ENCODE measurements at places on chromosomes 7 and 10. TPM values are rescaled to one million over a fixed set of nuclear protein-coding genes. Genes with fewer than 3 reads are reported as not detected.

- no peak for DNase-seq
These were observed 7.0 kb downstream of the PRF1 start for GRCh38 chr10:70595566-70596016.

The PDE6C gene
- total RNA-seq, result not detected

DNA sequence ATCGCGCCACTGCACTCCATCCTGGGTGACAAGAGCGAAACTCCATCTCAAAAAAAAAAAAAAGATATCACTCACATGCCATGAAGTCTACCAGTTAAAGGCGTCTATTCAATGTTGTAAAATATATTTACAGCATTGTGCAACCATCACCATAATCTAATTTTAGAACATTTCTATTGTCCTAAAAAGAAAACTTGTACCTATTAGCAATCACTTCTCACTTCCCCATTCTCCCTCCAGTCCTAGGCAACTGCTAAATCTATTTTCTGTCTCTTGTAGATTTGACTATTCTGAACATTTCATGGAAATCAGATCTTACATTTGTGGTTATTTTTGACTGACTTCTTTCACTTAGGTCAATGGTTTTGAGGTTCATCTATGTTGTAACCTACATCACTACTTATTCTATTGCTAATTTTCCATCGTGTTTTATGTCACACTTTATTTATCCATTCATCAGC is 25.2 kb upstream of the OTUD1 start:
- no peak for DNase-seq

DNA sequence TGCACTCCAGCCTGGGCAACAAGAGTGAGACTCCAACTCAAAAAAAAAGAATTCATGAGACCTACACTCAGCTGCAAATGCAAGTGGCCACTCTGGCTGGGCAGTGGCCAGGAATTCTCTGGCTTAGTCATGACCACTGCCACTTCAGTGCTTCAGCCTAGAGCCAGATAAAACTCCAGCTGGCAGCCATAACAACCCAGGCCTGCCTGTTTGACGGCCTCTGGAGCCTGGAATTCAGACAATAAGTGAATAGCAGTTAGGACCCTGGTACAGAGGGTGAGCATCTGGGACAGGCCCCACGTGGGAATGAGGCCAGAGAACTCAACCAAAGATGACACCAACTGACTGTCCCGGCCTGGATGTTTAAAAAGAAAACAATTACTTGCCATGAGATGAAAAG is 18.9 kb downstream of the RCC1L start:
- peak; percentile 94 for DNase-seq

DNA sequence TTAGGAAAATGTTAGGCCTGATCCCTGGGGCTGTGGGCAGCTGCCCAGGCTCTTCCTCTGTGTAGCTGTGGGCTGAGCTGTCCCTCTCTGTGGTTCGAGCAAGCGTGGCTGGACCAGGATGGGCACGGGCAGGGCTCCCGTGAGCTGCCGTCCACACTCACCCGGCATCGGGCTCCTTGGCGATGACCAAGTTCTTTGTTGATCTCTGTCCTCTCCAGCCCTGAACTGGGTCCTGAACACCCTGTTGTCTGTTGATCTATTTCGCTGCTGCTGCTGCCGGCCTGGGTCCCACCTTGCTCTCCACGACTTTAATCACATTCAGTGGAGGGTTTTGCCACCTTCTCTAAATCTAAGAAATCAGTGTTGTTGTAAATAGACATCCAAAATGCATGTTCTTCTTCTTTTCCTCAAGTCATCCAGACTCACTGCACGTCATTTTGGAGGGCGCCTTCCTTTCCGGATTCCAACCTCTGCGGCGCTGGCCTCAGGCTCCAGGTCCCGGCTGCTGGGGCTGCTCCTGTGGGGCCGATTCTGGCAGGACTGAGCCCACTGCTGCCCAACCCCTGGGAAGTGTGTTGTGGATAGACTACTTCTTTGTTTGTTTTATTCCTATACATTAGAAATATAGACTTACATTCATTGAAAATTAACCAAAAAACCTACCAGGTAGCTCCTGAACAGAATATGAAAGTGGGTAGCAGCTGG is 100.6 kb downstream of the DYNC2I1 start:
- DNase-seq, result no peak

The OR2A42 gene
- 1.3 TPM for total RNA-seq

DNA sequence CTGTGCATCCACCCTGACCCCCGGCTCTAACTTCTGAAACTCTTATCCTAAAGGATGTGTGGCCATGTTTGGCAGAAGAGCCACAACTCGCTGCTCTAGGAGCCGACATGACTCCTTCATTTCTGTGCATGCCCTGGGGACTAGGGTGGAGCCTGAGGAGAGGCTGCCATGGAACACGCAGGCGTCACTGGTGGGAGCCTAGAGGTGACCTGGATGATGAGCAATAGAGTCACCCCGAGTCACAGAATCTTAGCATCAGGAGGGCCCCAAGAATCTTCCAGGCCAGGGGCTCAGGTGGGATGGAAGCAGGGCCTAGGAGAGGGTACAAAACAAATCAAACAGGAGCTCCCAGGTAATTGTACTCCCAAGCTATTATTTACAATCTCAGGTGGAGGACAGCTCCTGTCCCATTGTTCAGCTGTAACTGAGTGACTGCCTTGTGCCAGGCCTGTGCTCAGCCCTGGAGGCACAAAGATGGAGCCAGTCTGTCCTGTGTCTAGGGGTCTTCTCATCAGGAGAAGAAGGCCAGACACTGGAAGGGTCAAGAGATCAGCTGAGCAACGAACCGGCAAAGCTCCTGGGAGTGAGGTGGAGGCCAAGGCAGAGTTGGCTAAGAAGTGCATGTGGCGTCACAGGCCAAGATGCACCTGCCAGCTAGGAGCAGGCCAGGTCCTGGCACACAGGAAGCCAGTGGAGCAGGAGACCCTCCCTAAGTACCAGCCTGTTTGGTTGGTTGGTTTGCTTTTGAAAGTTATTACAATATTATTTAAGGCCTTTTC is 5.8 kb upstream of the ZNF22 start:
- DNase-seq, result peak; percentile 38

DNA sequence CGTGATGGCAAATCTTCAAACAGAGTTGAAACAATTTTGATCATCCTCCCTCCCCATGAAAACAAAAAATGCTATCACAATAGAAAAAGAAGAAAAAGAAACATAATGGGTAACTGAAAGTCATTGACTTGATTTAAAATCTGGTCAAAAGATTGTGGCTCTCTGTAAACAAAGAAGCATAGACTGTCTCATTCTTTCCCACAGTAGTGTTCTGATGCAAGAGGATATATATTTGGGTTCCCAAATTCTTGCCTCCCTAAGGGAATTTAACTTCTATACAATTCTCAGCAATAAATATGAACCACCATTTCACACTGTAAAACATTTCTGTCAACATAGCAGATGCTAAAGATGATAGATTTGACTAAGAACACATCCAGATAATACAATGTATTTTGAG is 32.8 kb upstream of the MEOX2 start:
- no peak for DNase-seq

GRCh38 chr7:131011976-131012375 is 278.0 kb upstream of the KLF14 start:
- no peak for DNase-seq

The NRCAM gene
- 1.8 TPM for total RNA-seq

DNA sequence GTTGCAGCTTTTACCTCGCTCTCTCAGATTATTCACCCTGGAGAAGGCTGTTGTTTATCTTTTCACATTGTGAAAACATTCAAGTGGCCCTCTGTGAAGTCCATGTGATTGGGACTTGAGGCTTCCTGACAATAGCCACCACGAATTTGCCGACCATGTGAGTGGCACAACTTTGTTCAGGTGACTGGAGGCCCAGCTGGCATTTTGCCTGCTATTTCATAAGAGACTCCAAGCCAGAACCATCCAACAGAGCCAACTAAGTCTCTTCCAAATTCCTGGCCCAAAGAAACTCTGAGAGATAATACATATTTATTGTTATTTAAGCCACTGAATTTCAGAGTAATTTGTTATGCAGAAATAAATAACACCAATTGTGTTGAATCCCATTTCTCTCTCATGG is 38.2 kb upstream of the CCSER2 start:
- DNase-seq, result no peak

The AZGP1 gene
- 1.3 TPM for total RNA-seq

DNA sequence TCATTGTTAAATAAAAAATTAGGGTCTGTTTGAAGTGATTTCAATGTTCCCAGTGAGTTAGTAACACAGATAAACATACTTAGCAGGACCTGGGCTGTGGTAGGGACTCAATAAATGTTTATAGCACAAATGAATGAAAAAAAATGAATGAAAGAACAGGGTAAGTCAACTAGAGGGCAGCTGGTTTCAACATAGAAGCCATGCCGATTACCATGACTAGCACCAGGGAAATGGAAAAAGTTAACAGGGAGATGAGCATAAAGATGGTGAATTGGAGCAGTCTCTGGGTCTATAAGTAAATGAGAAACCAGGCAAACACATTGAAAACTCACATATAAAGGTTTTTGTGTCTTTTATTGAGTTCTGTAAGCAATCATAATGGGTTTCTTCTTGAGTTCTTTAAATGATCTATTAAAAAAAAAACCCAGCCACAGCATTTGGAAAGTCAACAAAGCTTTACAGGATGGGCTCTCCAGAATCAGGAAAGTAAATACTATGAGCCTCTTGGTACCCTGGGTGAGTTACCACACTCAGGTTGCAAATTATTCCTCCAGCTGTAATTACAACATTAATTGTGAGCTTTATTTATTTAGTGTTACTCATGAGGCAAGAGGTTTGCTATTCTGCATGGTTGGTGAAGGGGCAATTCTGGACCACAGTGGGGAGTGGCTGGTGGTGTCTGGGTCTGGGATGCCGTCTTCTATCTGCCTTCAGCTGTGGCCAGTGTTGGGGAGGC is 46.1 kb upstream of the MTPN start:
- no peak for DNase-seq

GRCh38 chr7:132558815-132559214 is 17.5 kb downstream of the PLXNA4 start:
- no peak for DNase-seq

GRCh38 chr7:117841611-117842010 is 31.6 kb downstream of the CTTNBP2 start:
- DNase-seq, result no peak

The NAMPT gene
- total RNA-seq, result 534 TPM

- DNase-seq, result no peak
These were observed 76.9 kb downstream of the PARP12 start for GRCh38 chr7:139985811-139986210.

DNA sequence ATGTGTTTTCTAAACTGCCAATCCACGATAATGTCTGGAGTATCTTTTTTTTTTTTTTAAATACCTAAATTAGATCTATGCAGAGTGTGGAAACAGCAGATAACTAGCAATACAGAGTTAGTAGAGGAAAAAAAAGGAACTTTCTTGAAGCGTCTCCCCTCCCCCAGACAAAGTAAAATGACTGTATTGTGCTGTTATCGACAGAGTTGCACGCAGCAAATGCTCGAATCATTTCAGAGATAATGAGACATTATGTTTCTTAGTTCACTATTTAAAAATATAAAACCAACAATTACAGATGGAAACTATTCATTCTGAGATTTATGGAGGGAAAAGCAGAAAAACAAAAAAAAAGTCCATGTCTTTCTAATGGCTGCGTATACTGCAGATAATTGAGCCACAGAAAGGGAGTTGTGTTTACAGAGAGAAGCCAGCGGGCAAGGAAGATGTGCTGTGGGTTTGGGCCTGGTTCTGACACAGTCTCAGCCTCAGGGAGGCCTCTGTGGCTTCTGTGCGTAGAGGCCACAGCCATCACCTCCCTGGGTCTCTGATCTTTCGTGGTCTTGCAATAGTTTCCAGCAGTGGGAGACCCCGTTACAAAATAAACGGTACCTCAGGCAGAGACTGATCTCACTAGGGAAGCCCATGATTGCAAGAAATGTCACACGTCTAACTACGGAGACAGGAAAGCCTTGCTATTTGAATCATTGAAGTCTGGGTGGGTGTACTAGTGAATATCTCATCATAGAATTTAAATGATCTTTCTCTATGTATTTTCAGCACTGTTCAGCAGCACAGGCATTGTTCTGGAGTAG is 19.1 kb upstream of the KLF6 start:
- DNase-seq, result no peak

DNA sequence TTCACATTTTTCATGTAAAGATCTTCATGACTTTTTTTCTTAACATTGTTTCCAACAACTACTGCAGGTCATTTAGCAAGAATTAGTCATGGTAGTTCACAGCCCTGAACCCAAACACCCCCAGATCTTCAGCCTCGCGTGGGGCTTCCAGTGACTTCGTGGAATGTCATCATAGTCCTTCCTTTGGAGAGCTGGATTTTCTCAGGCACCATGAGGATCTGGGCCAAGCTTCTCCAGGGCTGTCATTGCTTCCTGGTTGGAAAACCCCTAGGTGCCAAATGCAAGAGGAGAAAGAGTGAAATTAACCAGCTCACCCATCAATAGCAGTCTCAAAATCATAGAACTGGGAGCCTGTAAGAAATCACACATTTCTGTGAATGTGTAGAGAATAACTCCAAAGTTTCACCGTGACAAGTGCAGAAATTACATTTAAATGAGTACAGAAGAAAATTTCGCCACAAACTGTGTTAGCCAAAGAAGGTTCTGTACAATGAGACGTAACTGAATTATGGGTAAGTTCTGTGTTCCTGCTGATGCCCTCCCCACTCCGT is 175.4 kb downstream of the CELF2 start:
- DNase-seq, result no peak

- no peak for DNase-seq
These were observed 8.7 kb downstream of the TTYH3 start for GRCh38 chr7:2640482-2640830.

DNA sequence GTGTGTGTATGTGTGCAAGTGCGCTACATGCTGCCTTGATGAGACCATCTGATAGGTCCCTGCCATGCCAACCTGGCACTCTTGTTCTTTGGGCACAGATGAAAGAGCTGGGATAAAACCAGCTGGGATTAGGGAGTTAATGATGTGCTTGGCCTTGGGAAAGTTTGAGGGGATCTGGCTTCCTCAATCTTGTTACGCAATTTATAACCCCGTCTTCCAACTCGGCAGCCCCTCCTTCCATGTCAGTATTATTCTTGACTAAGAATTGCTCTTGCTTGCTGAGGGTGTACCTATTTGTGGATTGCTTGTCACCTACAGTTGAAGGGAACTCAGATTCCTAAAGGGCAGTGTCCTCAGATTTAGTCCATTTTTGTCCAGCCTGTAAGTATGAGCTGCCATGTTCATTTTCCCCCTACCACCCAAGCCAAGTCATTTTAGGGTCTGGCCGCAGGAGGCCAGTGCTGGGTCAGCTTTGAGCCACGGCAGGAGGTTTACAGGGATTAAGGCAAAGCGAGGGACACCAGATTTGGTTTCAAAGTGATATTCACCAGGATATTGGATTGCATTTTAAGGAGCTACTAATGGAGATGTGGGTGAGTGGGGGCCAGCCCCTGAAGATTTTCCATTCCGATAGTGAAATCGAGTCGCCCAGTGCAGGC is 34.1 kb upstream of the KCNMA1 start:
- DNase-seq, result no peak

DNA sequence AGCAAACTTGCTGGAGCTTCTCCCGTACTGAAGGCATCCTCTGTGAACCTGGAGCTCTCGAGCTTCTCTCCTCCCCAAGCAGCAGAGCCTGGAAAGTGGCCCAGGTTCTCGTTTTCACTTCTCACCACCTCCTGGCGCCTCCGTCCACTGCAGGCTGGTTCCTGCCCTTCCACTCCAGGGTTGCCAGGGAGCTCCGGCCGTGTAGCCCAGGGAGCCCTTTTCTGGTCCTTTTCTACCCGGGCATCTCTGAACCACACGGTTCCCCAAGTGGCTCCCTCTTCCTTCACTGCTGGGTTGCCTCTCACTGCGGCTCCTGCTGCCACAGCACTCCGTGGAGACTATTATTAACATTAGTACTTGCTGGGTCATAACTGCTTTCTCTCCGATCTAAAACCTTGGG is 208.6 kb upstream of the PPP2R2D start:
- DNase-seq, result no peak

The INMT gene
- 83.0 TPM for total RNA-seq

All from aorta (tissue), 5 donors.